ENCODE measurements at places on chromosomes 12 and 14.

GRCh38 chr12:65308006-65308405 lies 29.5 kb downstream of the MSRB3 start:
- no peak for DNase-seq

- no peak for DNase-seq
These were observed 107.7 kb upstream of the PPM1H start for GRCh38 chr12:63042646-63043045.

- DNase-seq, result no peak
These were observed 1.7 kb downstream of the DYNLL1 start for GRCh38 chr12:120497524-120498150.

GRCh38 chr12:15532364-15532977 lies 210.2 kb downstream of the PTPRO start:
- no peak for DNase-seq

- peak; percentile 62 for DNase-seq
These were observed 211.5 kb upstream of the C14orf180 start for GRCh38 chr14:104367866-104368750.

DNA sequence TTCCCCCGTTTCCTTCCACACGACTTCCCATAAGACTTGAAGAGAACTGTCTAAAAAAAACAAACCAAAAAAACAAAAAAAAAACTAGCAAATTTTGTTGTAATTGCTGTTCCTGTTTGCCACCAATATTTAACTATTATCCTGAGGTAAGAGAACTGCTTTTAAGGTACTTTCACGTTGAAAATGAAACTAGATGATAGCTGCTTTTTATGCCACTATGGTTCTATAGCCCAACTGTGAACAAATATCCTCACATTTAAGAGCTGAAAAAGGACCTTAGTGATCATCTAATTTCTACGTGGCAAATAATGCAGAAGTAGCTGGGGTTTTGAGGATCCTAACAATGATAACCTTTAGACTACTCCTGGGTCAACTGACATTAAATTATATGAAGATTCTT lies 98.6 kb downstream of the TAOK3 start:
- DNase-seq, result no peak

- no peak for DNase-seq
These were observed 218.7 kb upstream of the NOS1 start for GRCh38 chr12:117580015-117580717.

DNA sequence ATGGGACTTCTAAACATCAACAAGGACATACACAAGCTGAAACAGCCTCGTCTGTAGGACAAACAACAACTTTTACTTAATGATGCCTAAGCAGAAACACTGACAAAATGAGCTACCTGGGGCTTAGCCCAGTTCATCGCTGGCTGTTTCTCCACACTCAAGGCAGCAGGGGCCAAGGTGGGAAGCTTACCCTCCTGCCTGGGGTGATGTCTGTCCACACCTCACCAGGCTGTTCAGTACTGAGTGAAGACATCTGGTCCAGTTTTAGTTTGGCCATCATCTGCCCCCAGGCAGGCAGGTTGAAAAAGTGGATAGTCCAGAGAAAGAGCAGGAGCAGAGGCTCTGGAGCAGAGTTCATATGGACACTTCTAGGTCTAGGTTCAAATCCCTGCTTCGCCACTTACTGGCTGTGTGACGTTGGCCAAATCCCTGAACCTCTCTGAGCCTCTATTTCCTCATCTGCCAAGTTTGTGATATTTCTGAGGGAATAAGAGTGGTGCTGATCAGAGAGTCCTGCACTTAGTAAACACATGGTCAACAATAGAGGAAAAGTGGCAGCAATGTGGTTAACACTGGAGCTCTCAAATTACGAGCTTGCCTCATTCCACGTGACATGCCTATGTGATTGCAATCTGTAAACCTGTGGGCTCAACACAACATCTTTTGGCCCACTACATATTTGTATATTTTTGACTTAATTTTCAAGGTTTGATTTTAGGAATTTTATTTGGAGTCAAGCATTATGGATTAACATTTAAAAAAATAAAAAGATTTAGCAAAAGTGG lies 720.1 kb upstream of the TMEM132C start:
- DNase-seq, result peak; percentile 69

DNA sequence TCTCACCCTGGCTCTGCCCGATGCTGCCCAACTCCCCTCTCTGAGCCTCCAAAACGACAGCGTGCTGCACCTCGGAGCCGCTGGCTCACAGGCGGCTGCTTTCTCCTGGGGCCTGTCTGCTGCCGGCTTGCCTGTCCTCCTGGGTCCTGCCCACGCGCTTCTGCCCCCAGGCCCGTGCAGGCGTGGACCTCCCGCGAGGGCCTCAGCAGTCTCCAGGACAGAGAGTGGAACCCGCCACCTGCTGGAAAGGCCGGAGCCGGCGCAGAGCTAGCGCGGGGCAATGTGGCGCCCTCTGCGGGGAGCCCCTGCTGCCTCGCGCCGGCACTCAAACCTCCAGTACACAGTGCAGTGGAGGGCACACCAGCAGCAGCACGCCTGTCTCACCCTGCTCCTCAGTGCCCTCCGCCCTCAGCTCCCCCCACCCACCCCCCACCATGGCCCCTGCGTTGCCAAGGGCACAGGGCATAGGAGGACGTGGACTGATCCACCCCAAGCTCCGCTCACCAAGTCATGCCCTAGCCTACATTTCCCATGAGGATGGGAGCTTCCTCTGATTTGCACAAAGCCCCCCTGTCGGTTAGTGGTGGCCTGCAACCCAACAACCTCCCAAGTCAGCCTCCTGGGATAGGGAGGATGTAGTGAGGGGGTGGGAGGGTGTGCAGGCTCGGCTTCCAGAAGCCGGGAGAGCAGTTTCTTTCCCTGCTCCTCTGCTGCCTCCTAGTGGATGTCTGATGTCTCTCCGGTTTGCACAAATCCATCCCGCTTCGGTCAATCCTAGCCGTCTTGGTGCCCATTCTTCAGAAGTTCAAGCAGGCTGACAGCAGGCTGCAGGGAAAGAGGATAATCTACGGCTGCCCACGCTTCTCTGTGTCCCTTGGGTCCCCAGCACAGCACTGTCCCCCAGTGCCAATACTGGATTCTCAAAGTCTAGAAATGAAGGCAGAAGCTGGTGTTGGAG lies 25.2 kb downstream of the KRT8 start:
- peak; percentile 84 for DNase-seq

DNA sequence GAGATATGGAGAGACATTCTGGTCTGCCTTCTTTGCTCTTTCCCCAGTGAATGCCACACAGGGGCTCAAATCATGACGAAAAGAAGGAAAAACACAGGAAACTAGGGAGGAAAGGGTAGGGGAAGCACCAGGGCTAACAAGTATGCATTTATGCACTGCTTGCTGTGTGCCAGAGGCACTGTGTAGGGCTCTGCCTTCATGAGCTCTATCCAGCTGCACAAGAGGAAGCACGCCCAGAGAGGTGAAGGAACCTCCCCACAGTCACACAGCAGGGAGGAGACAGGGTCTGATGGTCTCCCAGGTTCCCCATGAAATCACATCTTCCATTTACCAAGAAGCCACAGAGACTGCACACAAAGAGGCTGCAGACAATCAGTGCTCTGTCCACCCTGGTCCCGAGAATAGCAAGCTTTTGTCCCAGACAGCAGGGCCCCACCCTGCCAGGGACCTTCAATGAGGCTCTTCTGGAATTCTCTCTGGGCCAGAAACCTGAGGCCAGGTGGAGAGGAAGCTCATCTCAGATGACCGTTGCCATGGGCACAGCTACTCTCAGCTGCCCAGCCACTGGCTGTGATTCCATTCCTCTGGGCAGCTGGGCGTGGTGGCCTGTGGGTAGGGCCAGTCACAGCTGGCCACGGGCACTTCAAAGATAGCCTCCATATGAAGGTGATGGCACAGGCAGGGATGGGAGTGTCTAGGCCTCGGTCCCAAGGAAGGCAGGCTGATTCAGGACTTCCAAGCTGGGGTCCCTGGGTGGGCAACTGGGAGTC lies 7.3 kb upstream of the TRPV4 start:
- peak; percentile 84 for DNase-seq

GRCh38 chr12:51270067-51270950 lies at the start of gene SMAGP:
Gene SMAGP (minus strand): TSS chr12:51270415. CDS start chr12:51269278, 1,137 bp downstream.
- peak; percentile 62 for DNase-seq

DNA sequence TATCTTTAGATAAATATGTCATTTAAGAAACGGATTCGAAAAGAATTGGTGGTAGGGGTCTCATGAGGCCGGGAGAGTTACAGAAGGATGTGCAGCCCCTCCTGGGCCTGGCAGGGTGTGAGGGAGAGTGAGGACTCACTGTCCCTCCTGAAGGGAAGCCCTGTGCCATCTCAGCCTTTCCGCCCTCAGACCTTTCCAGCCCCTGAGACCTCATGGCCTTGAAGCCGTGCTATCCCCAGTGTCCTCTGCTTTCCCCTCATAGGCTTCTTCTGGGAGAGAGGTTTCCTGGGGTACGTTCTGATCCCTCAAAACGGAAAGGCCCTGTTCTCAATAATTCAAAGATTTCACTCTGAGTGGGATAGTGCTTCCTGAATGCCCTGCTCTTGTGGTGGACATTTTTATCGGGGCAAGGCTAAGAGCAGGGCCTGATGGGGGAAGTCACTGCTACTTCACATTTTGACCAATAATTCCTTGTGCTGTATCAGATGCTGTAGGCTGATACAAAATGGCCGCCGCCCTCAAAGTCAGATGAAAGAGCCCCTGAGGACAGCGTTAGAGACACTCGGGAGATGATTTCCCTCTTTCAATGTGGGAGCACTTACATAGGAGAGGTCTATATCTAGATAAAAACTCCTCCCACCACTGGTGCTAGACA lies 1.3 kb downstream of the CD4 start:
- DNase-seq, result no peak

GRCh38 chr14:28426960-28427359 lies 339.6 kb upstream of the FOXG1 start:
- DNase-seq, result no peak

DNA sequence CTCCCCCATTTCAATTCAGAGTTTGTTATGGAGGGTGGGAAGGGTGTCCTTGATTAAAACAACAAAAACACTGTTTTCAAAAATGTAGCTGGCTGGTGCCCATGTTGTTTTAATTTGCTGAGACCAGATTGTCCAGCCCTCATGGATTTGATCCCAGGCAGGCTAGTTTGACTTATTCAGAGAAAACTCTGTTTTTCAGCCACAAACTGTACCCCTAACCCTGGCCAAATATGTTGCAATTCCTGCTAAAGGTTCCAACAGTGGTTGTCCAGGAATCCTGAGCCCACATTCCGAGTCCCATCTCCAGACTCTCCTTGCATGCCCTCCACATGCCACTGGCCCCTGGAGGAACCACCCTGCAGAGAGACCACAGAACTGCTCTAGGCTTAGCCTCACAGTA lies 36.0 kb downstream of the MAP1LC3B2 start:
- DNase-seq, result no peak

- no peak for DNase-seq
These were observed 9.8 kb downstream of the CHGA start for GRCh38 chr14:92932448-92933395.

GRCh38 chr14:95774265-95775160 lies 60.6 kb upstream of the TCL1A start:
- peak; percentile 5 for DNase-seq

- no peak for DNase-seq
These were observed 618 bp downstream of the RBP5 start for GRCh38 chr12:7127916-7128626.

GRCh38 chr12:132513070-132513398 lies 23.1 kb downstream of the FBRSL1 start:
- DNase-seq, result no peak

DNA sequence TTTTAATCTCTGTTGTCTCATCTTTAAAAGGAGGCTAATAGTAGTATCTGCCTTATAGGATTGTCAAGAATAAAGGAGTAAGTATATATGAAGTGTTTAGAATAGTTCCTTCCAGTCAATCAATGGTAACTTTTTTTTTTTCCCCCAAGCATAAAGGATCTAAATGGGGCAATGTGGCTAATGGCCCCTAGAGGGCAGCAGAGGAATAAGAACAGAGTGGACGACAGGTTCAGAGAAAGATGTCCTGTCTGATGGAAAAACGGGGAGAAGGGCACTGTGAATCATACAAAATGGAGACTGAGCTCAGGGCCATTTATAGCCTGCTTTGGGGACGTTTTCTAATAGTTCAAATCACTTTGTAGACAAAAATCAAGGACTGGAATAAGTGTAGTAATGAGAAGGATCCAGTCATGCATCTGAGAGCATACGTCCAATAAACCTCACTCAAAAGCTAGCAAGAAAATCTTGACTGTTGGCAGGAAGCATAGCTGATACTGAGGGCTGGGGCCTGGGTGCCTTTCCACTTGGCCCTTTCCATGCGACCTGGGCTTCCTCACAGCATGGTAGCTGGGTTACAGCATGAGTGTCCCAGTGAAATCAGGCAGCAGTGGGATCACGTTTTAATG lies 51.3 kb downstream of the IFNG-AS1 start:
- DNase-seq, result peak; percentile 56

DNA sequence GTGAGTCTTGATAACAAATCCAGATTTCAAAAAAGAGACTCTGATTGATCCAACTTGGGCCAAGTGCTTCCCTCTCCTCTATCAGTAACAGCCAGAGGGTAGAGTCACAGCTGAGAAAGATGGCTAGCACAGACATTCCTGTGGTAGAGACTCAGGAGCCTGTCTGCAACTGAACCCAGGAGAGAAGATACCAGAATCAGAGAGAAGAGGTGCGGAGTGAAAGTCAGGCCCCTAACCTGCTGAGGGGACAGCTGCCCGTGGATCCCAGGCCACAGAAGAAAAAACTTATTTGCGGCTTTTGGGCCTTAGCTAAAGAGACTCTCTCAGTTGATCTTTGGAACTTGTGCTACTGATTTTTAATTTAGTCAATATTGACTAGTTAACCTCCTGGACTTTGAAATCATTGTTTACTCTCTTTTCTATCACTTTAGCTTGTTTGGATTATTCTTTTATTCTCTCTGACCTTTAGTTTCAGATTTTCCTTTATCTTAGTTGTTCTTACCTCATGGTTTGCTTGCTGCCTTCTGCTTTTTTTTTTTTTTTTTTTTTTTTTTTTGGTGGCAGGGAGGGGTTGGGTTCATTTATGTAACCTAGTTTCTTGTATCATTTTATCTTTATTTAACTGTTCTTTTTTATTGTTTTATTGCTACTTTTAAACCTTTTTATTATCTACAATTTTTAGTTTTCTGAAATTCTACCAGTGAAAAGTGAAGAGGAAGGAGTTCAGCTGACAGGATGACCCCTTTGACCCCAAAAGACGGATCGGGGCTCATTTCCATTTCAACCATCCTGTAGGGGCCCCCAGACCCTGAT lies 154.9 kb upstream of the KRR1 start:
- no peak for DNase-seq

DNA sequence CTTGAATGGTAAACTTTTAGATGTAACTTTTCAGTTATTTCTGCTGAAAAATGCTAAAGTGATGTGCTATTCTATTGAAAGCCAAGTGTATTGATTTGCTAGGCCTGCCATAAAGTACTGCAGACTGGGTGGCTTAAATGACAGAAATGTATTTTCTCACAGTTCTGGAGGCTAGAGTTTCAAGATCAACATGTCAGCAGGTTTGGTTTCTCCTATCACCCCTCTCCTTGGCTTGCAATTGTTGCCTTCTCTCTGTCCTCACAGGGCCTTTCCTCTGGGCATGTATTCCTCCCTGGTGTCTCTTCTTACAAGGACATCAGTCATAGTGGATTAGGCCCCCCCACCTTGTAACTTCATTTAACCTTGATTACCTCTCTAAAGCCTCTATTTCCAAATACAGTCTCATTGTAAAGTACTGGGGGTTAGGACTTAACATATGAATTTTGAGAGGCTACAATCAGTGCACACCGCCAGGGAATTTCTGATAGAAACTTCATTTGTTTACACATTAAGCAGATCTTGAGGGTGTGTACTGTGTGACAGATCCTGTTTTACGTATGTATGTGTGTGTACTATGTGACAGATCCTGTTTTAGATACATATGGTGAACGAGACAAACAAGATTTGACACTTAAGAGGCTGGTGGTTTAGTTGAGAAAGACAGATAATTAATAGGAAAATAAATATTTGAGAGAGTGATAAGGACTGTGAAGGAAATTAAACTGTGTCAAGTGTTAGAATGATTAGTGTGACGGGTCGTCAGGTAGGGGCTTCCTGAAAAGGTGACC lies 49.5 kb downstream of the ADIPOR2 start:
- no peak for DNase-seq

Data from NCI-H2029 (cell line).